Activated CD4-positive, alpha-beta memory T cell treated with anti-CD3 and anti-CD28 coated beads, Interleukin-2, amount 10 ng/mL, durations not matched to agents 7 days and 5 days (primary cell): ENCODE measurements at places on chromosomes 5 and 9. TPM values are rescaled to one million over a fixed set of nuclear protein-coding genes. Genes with fewer than 3 reads are reported as not detected.

DNA sequence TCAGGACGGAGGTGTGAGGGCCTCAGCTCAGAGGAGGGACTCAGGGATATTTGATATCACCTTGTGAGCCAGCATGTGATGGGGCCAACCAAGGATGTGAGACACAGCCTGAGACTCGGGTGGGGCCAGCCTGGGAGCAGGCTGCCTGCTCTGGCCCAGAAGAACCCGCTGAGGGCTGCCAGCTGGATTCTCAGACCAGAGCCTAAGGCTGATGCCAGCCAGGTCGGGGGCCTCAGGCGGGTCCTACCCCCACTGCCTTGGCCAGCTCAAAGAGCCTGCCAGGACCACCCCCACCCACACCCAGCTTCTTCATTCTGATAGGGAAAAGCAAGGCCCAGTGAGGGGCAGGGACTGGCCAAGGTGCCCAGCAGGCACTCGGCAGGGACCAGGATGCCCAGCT is 20.3 kb upstream of the DUSP1 start:
- no peak overlapping the region for H3K4me3 ChIP-seq
- H3K4me1 ChIP-seq: no peaks in the 10 kb centered on the region
- no peak for DNase-seq

- H3K36me3 ChIP-seq: peaks cover 55% of the 10 kb centered on the region
- H3K4me3 ChIP-seq: no peak overlapping the region
- no peaks in the 10 kb centered on the region for H3K27me3 ChIP-seq
- no peak overlapping the region for H3K27ac ChIP-seq
- DNase-seq: no peak
- peaks cover 21% of the 10 kb centered on the region for H3K4me1 ChIP-seq
Observed at GRCh38 chr9:130095872-130096271, 42.2 kb downstream of the GPR107 start.

LCN10 gene
- total RNA-seq: not detected

DNA sequence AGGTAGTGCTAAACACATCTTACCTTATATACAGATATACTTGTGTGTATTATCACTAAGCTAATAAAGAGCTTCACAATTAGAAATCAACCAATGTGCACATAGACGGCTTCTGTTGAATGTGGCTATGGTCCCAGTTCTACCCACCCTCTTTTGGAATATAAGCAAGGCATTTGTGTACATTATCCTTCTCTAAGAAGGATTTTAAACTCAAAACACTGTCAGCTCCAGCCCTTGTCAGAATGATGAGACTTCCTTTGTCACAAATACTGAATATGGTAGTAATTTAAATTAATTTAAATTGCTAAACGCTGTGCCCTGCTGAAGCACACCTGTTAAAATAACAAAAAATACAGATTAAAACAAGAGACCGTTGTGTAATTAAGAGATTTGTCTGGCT is 107.9 kb upstream of the GRAMD2B start:
- H3K4me3 ChIP-seq: no peak overlapping the region
- DNase-seq: no peak
- H3K4me1 ChIP-seq: no peaks in the 10 kb centered on the region
- no peaks in the 10 kb centered on the region for H3K36me3 ChIP-seq
- H3K27me3 ChIP-seq: peaks cover 14% of the 10 kb centered on the region

DNA sequence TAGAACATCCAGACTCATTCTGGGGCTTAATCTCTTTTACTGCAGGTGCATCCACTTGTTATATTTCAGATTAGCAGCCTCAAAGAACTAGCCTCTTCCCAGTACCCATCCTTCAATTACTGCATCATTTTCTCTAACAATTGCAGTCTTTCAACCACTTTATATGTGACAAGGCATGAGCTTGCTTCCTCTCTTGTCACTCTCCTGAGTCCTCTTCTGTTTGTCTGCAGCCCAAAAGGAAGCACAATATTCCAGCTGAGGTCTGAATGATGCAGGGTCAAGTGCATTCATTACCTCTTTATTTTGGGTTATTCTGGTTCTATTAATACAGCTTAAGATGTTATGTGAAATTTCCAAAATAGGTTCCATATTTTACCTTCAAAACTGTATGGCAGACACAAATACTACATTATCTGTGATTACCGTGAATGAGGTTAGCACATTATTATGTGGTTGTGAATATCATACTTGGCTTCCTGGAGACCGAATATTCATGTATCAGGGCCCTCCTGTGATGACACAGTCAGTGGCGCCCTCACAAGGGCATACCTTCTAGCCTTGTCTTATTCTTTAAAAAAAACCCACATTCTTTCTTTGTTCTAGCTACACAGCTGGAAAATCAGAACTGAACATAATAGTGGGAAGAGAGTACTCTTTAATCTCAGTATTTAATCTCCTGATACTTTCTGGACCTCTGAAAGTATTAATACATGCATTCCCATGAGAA is 323.8 kb downstream of the PDE4D start:
- DNase-seq: no peak
- peaks cover 2% of the 10 kb centered on the region for H3K27me3 ChIP-seq
- H3K36me3 ChIP-seq: no peaks in the 10 kb centered on the region
- H3K27ac ChIP-seq: no peak overlapping the region

DNA sequence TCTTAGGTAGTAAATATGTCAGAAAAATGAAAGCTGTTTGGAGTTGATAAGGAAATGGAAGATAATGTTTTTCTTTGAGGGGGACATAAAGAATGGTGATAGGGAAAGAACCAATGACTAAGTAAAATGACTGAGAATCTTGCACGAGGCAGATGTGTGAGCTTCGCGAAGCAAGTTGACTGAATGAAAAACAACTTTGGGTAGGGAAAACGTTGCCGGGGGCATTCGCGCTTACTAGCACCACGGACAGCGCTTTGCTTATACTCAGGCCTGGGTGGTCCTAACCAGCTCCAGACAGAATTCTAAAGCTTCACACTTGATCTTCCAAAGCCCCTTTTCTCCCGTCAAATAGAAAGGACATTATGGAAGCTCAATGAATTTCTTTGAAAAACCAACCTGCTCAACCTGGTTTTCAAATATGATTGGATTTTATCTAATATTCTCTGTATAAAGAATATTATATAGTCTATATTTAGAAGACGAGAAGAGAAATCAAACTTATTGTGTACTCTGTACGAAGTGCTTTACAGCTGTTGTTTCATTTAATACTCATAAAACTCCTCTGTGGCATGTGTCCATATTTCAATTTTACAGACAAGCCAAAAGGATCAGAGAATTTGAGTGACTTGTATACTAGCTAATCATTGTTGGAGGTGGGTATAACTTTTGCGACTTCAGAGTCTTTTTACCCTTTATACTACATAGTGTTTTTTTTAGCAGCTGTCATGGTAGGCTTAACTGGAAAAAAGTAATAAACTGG is 1.9 kb upstream of the CDKN2B start:
- DNase-seq: no peak
- peaks cover 19% of the 10 kb centered on the region for H3K4me1 ChIP-seq
- no peak overlapping the region for H3K27ac ChIP-seq
- H3K4me3 ChIP-seq: no peak overlapping the region
- peaks cover 4% of the 10 kb centered on the region for H3K36me3 ChIP-seq

CCDC180 gene
- total RNA-seq: 3.3 TPM

DNA sequence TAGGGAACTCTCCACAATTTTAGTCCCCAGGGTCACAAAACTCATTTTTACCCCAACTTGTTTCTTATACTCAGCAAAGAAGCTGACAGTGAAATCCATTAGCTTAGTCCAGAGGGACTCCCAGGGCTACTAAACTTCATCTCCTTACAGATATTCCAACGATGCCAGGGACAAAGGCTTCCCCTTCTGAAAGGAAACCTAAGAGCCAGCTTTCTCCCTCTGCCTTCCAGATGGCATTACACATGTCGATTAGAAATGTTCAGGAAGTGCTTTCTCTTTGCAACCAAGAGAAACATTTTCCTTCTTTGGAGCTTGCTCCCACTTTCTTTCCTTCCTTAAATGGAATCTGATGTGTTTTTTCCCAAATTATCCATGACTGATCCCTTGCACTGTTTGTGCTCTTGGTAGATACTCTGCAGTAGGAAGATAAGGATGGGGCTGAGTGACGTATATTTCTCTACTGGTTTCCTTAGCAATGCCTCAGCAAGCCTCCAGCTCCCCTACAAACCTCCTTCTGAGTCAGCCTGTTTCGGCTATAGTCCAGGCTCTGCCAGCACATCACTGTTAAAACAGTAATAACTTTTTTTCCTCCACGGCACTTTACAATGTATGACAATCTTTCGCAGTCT is 43.0 kb upstream of the HTR4 start:
- no peaks in the 10 kb centered on the region for H3K4me1 ChIP-seq
- H3K27me3 ChIP-seq: peaks cover 5% of the 10 kb centered on the region
- H3K4me3 ChIP-seq: no peak overlapping the region
- no peaks in the 10 kb centered on the region for H3K36me3 ChIP-seq

- H3K4me3 ChIP-seq: no peak overlapping the region
- no peaks in the 10 kb centered on the region for H3K27me3 ChIP-seq
- H3K27ac ChIP-seq: no peak overlapping the region
- peaks cover 17% of the 10 kb centered on the region for H3K4me1 ChIP-seq
Observed at GRCh38 chr9:109912082-109912582, 132.1 kb downstream of the PALM2AKAP2 start.

RNF208 gene
- total RNA-seq: 2.5 TPM

- DNase-seq: no peak
- no peak overlapping the region for H3K4me3 ChIP-seq
- H3K36me3 ChIP-seq: no peaks in the 10 kb centered on the region
- H3K27ac ChIP-seq: no peak overlapping the region
- no peaks in the 10 kb centered on the region for H3K27me3 ChIP-seq
Observed at GRCh38 chr9:79233542-79233941, 338.2 kb upstream of the TLE4 start.

DNA sequence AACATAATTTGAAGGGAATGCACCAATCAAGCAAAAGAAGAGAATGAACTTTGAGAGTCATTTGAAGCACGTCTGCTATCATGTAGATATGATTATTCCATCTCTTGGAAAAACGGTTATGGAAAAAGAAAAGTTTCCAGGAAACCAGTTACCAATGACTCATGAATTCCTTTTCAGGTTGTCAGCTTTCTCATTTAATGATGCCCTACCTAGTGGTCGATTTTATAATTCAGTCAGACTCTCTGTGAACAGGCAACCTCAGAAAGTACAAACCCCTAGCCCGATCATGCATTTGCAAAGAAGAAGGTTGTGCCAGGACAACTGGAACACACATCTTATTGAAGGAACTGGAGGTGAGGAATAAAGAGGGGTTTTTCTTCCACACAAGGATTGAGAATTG is 355.1 kb upstream of the GRIA1 start:
- no peaks in the 10 kb centered on the region for H3K36me3 ChIP-seq
- no peaks in the 10 kb centered on the region for H3K27me3 ChIP-seq
- no peak for DNase-seq
- no peak overlapping the region for H3K4me3 ChIP-seq
- no peaks in the 10 kb centered on the region for H3K4me1 ChIP-seq

DNA sequence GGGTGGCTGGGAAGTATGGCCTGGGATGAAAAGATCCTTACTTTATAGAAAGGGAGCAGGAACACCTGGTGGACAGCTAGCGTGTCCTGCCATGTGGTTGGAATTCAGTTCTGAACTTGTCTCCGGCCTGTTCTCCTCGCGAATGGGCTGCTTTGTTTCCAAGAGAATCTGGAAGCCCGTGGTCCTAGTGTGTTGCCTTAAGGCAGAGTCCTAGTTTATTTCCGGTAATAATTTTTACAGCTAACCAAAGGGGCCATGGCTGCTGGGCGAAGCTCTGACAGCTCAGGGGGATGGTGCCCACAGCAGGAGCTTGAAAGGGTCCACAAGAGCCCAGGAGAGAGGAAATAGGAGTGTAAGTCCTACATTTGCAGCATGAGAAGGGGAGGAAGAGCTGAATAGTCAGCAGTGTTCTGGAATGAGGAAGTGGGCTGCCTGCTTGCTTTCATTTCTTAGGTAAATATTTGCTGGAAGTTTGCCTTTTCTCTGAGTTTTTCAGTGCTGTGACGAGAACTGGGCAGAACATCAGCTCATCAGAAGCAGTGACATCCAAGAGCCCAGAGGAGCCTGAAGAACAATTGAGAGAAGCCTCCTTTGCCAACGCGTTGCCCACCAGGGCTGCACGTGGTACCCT is 13.1 kb upstream of the IGFBPL1 start:
- DNase-seq: no peak
- H3K4me1 ChIP-seq: no peaks in the 10 kb centered on the region

OR1J2 gene
- not detected for total RNA-seq

CYLC2 gene
- not detected for total RNA-seq

INSL6 gene
- not detected for total RNA-seq

GRCh38 chr5:107383414-107383813 is 287.3 kb downstream of the EFNA5 start:
- DNase-seq: no peak
- H3K4me1 ChIP-seq: peaks cover 15% of the 10 kb centered on the region
- no peak overlapping the region for H3K4me3 ChIP-seq
- H3K27ac ChIP-seq: no peak overlapping the region
- H3K36me3 ChIP-seq: no peaks in the 10 kb centered on the region

DNA sequence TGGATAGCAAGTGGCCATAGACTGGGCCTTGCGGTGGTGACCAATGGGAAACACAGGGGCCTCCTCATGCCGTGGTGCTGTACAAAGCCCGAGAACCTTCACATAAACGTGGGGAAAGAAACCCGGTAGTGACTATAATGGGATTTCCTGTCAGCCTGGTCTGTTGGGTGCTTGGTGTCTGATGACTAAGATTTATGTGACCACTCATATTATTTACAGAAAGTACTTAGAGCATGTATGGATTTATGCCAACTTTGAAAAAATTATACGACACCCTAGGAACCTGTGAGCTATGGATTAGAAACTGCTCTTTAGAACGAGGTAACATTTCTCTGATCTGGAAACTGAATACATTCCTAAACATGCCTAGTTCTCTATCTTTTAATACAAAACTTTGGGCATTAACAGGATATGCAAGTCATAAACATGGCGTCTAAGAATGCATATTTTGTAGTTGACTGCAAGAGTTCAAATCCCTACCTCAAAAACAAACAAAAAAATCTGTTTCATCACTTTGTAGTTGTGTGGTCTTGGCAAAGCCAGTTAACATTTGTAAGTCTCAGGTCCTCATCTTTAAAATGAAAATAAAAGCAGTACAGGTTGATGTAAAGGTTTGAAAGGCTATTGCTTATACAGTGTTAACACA is 85.4 kb downstream of the TMEM167A start:
- H3K36me3 ChIP-seq: no peaks in the 10 kb centered on the region
- DNase-seq: no peak
- H3K27me3 ChIP-seq: no peaks in the 10 kb centered on the region
- H3K4me1 ChIP-seq: no peaks in the 10 kb centered on the region

RNF183 gene
- total RNA-seq: 0.23 TPM

DNA sequence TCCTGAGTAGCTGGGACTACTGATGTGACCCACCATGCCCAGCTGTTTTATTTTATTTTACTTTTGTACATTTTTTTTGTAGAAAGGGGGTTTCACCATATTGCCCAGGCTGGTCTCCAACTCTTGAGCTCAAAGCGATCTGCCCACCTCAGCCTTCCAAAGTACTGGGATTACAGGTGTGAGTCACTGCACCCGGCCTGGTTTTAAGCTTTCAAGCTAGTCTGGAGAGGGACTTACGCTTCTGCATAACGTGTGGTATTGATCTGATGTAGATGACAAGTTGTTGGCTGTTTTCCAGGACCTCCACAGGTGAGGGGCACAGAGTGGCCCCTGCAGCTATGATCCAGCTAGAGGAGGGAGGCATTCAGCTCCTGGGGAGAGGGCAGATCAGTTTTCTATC is 6.8 kb upstream of the CCL21 start:
- peaks cover 28% of the 10 kb centered on the region for H3K27me3 ChIP-seq
- no peak for DNase-seq
- no peak overlapping the region for H3K27ac ChIP-seq
- H3K36me3 ChIP-seq: no peaks in the 10 kb centered on the region
- H3K4me3 ChIP-seq: no peak overlapping the region

GRCh38 chr5:6135977-6136376 is 242.4 kb downstream of the MED10 start:
- H3K27ac ChIP-seq: no peak overlapping the region
- no peak overlapping the region for H3K4me3 ChIP-seq
- H3K27me3 ChIP-seq: no peaks in the 10 kb centered on the region
- no peaks in the 10 kb centered on the region for H3K4me1 ChIP-seq
- no peaks in the 10 kb centered on the region for H3K36me3 ChIP-seq
- no peak for DNase-seq
